ENCODE measurements at places on chromosomes 1 and 21.
A peak's percentile ranks its signal among the peaks of the same experiment; 100 is the strongest.

DNA sequence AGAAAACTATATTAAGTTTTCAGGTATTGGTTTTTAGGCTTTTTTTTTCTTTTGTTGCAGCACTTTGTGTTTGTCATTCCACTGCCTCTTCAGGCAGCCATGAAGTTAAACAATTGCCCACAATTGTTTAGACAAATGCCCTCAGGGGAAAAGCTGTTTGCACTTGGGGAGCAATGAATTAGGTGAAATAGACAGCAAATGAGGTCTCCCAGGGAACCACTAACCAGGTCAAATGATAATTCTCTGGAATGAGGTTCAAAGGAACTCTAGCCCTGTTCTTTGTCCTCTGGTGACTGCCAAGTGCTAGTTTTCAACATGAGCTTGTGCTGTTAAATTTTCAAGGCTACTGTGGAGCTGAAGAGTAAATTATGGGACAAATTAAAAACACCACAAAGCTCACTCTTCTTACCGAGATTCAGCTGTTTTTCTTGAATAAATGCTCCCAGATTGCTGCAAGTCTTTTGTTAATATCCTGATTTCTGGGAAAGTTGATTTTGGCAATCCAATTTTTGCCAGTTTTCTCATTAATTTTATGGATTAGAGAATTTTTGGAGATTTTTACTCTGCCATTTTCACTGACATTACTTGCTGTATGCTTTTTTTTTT, 15.1 kb upstream of the MAB21L3 start:
- no peak for DNase-seq

DNA sequence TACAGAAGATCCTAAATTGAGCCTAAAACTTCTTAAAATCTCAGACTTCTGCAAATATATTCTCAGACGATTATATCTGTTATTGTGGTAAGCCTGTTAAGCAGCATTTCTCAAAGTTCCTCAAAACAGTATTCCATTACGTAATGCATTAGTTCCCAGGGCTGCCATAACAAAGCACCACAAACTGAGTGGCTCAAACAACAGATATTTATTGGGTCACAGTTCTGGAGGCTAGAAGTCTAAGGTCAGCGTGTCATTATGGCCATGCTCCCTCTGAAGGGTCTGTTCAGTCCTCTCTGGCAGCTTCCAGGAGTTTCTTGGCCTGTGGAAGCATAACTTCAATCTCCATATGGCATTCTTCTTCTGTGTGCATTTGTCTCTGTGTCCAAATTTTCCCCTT, 103.5 kb upstream of the ST6GALNAC5 start:
- DNase-seq, result no peak

GRCh38 chr1:178529364-178530036, 16.6 kb downstream of the TEX35 start:
- no peak for DNase-seq

GRCh38 chr1:235843461-235843961, 23.2 kb downstream of the LYST start:
- DNase-seq, result peak; percentile 79

- no peak for DNase-seq
Observed at GRCh38 chr1:63328781-63329180, 6.4 kb downstream of the FOXD3 start.

- DNase-seq, result no peak
Observed at GRCh38 chr1:153750026-153750995, 22.5 kb downstream of the INTS3 start.

GRCh38 chr21:35239811-35240219, 190.7 kb upstream of the RUNX1 start:
- DNase-seq, result no peak

- DNase-seq, result no peak
Observed at GRCh38 chr1:45008076-45008475, 3.0 kb downstream of the HECTD3 start.

GRCh38 chr1:43491061-43491460, 37.3 kb upstream of the HYI start:
- DNase-seq, result no peak

GRCh38 chr21:32070676-32071330, 198.0 kb downstream of the HUNK start:
- no peak for DNase-seq

- DNase-seq, result no peak
Observed at GRCh38 chr1:119933397-119933796, 37.1 kb upstream of the ADAM30 start.

DNA sequence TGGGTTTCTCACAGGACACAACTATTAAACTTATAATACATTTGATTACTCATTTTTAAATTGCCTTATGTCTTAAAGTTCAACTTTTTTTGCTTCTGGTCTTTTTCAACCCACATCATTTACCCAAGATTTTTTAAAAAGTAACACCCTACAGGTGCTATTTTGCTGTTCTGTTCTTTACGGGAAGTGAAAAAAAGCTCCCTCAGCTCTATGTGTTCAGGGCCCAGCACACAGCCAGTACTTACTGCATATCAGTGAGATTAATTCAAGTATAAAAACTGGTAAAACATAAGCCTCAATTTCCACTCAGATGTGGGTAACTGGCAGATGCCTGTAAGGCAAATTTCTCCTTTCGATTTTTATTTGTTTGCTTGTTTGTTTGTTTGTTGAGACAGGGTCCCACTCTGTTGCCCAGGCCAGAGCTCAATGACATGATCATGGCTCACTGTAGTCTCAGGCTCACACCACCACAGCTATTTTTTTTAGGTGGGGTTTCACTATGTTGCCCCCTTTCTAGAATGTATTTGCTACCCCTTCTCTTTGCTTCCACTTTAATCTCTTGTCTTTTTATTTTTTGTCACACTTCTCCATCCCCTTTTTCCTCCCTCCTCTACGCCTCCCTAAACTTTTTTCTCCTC, 20.3 kb downstream of the RNASEL start:
- no peak for DNase-seq

DNA sequence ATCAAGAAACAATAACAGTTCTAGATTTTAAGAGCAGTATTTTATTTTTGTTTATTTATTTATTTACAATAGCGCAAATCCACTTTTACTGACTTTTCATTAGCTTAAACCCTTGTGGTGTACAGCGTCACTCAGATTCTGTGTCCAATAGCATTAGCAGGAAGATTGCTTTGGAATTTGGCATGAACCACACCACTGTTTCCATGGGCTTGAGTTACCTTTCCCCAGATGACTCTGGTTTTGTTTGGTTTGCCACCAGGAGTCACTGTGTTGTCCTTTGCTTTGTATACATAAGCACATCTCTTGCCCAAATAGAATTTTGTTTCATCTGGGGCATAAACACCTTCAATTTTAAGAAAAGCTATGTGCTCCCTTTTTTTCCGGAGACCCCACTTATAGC, 25.9 kb upstream of the SNRPE start:
- DNase-seq, result no peak

GRCh38 chr1:59985911-59986515, 59.4 kb upstream of the CYP2J2 start:
- no peak for DNase-seq

GRCh38 chr1:89483010-89483756, 41.4 kb upstream of the LRRC8B start:
- peak; percentile 28 for DNase-seq

GRCh38 chr1:209883341-209883971, 54.6 kb upstream of the SYT14 start:
- DNase-seq, result no peak

DNA sequence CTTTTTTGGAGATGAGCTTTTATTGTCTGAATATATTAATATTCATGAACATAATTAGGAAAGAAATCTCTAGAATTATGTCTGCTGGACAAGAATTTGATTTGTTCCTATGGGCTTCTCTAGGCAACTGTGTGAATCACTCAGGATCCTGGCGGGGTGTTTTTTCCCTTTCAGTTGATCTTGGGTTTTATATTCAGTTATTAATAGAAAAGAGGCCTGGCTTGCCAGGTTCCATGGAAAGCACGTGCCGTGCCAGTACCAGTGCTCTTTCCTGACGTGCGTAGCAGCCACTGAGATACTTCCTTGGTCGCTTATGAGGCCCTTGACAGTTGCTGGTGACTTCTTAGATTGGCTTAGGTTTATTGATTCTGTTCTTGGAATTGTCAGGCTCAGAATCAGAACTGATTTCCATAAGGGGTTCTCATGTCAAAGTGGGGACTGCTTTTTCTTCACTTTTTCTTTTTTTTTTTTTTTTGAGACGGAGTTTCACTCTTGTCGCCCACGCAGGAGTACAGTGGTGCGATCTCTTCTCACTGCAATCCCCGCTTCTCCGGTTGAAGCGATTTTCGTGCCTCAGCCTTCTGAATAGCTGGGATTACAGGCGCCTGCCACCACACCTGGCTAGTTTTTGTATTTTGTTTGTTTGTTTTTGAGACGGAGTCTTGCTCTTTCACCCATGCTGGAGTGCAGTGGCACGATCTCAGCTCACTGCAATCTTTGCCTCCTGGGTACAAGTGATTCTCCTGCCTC, 48.7 kb upstream of the KIF1B start:
- no peak for DNase-seq

DNA sequence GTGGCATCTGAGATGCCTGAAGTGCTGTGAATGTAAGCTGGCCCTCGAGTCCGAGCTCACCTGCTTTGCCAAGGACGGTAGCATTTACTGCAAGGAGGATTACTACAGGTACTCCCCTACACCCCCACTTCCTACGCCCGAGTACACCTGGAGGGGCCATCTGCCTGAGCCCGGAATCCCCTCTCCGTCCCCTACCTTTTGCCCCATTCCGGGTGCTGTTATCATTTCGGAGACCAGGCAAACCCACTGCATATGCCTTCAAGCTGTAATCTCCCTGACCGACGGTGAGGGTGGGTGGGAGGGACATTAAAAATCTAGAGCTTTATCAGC, 2.9 kb downstream of the LHX9 start:
- DNase-seq, result no peak

DNA sequence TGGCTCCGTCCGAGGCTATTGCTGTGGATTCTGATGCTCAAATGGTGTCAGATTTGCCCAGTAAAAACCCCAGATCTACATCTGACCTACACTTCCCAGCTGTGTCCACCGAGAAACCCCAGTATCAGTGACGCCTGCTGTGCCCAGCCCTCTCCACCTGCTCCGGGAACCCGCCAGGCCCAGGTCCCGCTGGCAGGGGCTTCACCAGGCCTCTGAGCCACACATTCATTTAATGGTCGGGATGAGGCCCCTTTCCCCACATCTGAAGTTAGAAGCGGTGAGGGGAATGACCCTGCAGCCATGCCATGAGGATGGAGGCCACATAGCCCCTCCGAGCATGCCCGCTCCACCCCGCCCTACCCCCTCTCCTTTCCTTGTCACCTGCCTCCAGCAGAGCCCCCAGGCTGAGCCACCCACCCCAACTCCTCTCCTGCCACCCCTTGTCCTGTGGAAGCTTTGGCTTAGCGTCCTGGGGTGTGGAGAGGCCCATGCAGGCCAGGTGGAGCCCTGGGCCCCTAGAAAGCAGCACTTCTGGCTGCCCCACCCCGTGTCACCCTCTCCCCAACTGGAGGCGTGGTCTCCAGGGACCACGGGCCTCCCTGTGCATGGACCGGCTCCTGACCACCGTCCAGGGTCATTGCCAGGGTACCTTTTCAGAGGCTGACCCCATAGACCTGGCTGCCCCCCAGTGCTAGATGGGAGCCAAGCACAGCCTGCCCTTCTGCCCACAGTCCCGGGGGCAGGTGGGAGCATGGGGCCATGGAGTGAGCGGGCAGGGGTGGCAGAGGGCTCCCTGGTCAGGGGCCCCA, 8.0 kb downstream of the TNFRSF14 start:
- DNase-seq, result no peak

GRCh38 chr21:34924771-34925419, 124.2 kb downstream of the RUNX1 start:
- DNase-seq, result no peak

GRCh38 chr21:43639470-43640353, 19.6 kb downstream of the HSF2BP start:
- DNase-seq, result no peak

GRCh38 chr21:38760762-38761155, 45.0 kb upstream of the ETS2 start:
- no peak for DNase-seq

- DNase-seq, result no peak
Observed at GRCh38 chr1:109266965-109267364, 16.0 kb downstream of the PSRC1 start.

GRCh38 chr21:17797967-17798366, 21.2 kb downstream of the C21orf91 start:
- no peak for DNase-seq

DNA sequence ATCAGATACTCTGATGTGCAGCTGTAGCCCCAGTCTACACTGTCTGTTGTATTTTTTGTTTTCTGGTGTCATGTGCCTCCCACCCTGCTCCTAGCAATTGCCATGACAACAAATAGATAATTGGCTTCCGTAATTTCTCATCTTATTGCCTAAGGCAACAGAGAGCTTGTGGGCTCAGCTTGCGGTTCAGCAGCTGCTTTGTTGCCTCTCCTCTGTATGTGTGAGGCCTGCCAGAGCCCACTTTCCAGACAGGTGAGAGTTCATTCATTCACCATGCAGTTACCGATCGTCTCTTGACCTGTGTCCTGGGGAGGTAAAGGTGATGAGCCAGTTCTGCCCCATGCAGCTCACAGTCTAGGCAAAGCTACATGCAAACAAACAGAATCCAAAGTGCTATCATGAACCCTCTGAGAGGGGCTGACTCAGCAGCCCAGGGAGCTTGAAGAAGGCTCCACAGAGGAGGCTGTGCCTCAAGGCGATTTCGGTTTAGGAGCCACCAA, 11.9 kb downstream of the LGALS8 start:
- DNase-seq, result no peak

DNA sequence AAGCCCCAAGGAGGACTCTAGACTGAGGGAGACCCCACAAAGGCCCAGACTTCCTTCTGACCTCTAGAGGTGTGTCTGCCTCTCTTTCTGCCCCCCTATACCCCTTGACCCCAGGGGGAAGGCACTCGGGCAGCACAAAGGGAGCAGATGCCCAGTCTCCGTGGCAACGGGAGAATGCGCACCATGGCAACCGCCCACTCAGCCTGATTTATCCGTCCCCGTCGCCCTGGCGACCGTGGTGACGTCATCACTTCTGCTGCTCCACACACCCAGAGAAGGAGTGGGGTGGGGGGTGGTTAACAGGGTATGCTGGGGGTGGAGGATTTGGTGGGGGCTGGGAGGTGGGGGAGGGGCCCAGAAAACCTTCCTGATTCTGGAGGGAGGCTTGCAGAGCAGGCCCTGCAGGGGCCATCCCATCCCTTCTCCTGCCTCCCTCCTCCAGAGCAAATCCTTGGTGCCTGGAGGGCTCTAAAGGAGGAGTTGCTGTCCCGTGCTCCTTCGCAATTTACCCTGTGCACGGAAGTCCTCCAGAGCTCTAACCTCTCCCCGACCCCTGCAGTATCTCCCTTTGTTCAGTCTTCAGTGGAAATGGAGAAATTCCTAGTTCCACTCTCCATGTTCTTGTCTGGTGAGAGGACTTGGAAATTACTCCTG, 6.3 kb downstream of the CELF3 start:
- no peak for DNase-seq
